ENCODE measurements at places on chromosomes 1 and 21.
A peak's percentile ranks its signal among the peaks of the same experiment; 100 is the strongest.

- no peak for DNase-seq
Measured at GRCh38 chr21:38377165-38378088, 120.6 kb downstream of the KCNJ15 start.

GRCh38 chr1:169312084-169312954, 55.3 kb downstream of the NME7 start:
- peak; percentile 96 for DNase-seq

DNA sequence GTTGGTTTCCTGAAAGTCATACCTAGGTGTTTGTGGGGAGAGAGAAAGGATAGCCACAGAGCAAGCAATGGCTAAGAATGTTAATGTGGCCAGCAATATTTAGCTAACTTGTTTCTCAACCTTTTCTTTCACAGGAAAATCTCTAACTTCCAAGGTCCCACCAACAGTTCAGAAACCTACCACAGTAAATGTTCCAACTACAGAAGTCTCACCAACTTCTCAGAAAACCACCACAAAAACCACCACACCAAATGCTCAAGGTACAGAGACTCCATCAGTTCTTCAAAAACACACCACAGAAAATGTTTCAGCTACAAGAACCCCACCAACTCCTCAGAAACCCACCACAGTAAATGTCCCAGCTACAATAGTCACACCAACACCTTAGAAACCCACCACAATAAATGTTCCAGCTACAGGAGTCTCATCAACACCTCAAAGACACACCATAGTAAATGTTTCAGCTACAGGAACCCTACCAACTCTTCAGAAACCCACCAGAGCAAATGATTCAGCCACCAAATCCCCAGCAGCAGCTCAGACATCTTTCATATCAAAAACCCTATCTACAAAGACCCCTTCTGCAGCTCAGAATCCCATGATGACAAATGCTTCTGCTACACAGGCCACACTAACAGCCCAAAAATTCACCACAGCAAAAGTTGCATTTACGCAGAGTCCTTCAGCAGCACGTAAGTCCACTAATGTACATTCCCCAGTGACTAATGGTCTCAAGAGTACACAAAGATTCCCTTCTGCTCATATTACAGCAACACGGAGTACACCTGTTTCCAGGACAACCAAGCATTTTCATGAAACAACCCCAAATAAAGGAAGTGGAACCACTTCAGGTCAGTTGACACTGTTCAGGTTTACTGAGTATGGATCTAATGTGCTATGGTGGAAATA, 15.3 kb downstream of the CD55 start:
- no peak for DNase-seq

GRCh38 chr1:206982216-206982615, 12.0 kb upstream of the FCAMR start:
- peak; percentile 57 for DNase-seq

- DNase-seq, result no peak
Measured at GRCh38 chr1:234916840-234917239, 211.8 kb downstream of the TOMM20 start.

- DNase-seq, result peak; percentile 89
Measured at GRCh38 chr1:26169669-26170471, at the start of gene ZNF593. ZNF593 (plus strand) TSS chr1:26169908; CDS start chr1:26169984, 76 bp downstream.

DNA sequence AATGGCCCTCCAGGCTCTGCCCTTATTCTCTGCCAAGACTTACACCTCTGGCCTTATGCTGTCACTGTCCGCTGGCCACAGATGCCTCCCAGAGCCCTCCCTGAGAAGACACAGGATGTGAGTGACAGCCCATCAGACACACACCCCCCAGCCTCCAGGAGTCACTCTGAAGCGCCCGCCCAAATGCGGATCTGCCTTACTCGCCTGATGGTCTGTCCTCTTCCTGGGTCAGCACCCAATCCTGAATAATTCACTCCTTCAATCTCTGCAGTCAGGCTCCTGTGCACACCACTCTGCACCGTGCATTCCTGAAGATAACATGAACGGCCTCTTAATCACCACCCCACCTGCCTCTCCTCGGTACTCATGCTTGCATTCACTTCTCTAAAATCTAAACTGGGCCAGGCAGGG, 14.7 kb downstream of the CLSTN1 start:
- peak; percentile 50 for DNase-seq

DNA sequence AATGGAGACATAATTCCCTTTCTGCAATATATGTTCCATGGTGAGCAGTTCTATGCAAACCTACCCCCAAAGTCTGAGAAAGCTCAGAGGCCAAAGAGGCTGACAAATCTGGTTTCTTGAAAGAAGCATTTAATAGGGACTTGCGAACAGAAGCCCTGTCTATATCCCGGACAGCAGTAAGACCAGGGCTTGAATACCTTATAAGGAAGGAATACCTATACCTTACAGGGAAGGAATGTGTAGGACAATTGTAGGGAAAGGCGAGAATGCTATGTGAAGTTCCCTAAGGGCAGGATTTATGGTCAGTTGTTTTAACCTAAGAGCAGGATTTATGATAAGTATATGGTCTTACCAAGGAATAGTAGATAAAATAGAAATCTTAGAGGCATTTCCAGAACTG, 5.0 kb upstream of the SLC41A1 start:
- DNase-seq, result no peak

DNA sequence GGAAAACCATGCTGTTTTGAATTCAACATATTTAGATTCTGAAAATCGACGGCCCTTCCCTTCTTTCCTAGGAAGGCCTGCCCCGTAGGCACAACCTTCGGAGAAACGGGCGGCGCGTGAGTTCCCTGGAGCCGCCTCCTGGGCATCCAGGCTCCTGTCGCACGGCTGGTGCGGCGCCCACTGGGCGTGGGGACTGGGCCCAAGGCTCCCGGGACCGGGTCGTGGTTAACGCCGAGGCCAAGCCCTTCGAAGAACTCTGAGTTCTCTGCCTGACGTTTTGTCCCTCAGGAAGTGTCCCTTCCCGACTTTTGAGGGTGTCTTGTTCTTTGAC, 19.2 kb upstream of the TBX15 start:
- DNase-seq, result no peak

- no peak for DNase-seq
Measured at GRCh38 chr1:184771190-184771691, 16.6 kb upstream of the EDEM3 start.

- DNase-seq, result no peak
Measured at GRCh38 chr1:34330061-34330460, 153.4 kb downstream of the C1orf94 start.

GRCh38 chr1:3244927-3245315, 175.9 kb downstream of the PRDM16 start:
- DNase-seq, result no peak

DNA sequence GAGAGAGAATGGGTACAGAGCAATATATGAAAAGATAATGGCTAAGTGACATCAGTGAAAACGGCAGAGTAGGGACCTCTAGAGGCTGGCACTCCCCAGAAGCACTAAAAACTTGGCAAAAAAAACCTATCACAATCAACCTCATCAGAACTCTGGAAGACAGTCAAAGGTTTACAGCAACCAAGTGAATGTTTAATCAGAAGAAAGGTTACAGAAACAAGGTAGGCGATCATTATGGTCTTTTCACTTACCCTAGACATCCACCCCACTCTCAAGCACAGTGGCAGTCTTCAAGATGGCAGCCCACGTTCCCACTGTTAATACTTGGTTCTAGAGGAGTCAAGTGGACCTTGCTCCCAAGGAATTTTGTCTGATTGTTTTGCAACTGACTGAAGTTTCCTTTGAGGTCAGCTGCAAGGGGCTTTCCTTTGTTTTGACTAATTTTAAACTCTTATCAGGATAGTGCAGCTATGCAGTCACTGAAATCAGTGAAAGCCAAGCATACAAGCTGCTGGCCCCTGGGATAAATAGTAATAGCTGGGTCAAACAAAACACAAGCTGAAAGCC, 7.2 kb downstream of the KIFAP3 start:
- no peak for DNase-seq

DNA sequence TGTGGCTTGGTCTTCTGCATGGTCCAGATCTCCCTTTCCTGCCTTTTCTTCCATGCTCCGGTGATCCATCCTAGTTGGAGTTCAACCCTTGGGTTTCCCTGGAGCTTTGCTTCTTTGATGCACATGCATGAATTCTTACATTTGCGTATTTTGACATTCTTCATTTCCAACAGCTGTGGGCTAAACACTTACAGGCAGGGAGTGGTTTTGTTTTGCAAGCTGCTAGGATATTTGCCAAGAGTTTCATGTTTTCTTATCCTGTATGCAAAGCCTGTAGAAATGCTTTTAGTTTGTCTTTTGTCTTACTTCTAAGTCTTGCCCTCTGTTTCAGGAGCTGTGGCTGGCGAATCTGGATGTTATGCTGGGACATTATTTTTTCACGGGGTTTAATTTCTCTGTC, 90.3 kb upstream of the PAXBP1 start:
- DNase-seq, result no peak

DNA sequence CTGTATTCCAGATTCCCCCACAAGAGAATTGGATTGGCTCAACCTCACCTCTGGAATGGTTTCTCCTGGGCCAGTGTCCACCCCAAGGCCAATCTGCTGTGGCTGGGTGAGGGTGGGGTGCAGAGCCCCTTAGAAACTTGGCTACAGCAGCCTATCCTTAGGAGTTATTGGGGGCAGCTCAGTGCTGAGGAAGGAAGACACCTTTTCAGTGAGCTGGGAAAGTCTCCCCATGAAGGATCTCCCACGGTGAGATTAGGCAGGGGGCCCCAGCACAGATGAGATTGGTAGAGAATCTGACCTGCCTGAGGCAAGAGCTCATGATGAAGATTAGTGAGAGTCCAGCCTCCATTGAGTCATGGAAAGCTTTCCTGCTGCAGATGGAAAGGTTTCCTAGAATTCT, 78.4 kb downstream of the CCDC185 start:
- no peak for DNase-seq

DNA sequence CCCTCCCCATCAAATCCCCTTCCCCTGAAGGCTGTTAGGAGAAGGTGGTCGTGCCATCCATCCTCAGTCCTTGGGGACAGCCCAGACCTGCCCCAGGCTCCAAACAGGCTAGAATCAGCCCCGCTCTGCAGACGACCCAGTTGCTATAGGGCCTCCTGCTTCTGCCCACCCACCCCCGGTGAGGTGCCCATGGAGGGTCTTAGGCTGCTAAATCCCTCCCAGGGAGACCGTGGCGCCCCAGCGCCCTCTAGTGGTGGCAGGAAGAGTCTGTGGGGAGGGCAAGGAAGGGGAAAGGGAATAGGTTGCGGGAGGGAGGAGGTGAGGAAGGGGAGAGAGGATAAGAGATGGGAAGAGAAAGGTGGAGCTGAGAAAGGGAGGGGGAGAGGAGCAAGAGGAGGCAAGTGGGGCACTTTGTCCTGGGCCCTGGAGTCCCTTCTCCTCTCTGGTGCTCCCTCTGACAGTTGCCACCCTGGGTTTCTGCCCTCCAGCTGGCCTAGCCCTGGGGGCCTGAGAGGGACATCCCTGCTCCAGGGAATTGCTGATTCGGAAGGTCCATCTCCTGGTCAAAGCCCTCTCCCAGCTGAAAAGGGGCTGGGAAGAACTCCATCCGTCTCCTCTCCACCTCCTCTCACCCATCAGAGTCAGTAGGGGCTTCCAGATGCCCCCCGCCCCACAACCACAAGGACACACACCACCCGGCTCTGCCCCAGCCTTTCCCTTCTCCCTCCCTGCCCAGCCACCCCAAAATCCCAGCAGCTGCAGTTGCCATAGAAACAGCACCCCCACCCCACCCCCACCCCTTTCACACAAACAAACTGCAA, 55.4 kb downstream of the CAMK2N1 start:
- DNase-seq, result no peak

DNA sequence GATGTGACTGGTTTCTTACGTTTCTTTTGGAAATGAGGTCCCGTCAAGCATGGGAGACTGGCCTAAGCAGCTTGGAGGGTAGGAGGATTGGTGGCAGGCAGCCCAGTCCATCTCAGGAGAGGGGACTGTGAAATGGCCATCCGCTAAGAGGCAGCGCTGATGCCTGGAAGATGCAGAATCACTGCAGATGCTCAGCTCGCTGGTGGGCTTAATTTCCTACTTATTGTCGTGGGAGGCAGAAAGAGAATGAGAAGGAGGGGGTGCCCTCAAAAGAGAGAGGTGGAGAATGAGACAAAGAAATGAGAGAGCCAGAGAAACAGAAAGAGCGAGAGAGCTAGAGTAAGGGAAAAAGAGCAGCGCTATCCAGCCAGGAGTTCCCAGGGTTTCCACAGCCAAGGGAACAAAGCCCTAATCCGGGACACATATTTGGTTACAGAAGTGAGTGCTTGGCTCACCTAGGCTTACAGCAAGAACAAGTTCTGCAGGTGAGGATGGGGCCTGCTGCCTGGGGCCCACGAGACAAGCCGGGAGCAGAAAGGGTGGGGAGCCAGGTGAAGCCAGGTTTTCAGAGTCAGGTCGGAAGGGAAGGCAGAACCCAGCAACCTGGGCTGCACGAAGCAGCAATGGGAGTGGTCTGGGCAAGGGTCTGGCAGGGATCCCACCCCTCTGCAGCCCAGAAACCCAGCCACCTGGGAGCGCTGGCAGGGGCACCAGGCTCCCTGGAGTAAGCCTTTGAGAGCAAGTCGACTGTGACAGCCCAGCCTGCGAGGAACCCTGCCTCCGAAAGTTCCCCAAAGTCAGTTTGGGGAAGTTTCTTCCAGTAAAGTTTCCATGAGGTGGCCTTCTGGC, 5.8 kb downstream of the ECE1 start:
- DNase-seq, result no peak

DNA sequence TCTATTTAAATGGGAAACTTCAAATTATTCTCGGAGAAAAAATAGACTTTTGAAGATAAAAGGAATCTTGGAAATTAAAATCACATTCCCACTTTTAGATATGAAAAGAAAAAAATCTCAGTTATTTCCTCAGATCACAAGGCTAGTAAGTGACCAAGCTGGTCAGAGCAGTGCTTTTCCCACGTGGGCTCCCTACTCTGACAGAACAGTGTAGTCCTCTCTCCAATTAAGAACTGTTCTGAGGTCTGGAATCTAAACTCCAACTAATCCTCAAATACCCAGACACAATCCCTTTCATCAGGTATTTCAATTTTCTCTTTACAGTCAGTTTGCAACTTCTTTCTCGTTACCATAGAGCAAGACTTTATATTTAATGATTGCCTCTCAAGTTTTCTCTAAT, 50.6 kb downstream of the RGS21 start:
- DNase-seq, result no peak

- no peak for DNase-seq
Measured at GRCh38 chr1:22892789-22893188, 79.9 kb downstream of the LACTBL1 start.

- DNase-seq, result no peak
Measured at GRCh38 chr1:160827418-160827817, 31.4 kb downstream of the LY9 start.

DNA sequence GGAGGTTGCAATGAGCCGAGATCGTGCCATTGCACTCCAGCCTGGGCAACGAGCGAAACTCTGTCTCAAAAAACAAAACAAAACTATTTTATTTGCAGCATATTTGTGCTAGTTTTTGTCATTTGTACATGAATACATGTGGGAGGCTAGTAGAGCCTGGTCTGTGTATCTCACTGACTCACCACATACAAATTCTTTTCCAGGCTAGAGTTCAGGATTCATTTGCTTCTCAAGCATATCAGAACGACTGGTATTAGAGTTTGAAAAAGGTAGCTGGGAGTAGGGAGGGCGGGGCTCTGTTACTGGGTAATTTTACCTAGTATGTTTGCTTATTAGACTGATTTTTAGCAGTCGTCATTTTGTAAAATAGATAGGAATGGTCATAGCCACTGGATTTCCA, 4.5 kb upstream of the TOR3A start:
- DNase-seq, result no peak

Data from RCC 7860 (cell line).